Activated naive CD4-positive, alpha-beta T cell treated with anti-CD3 and anti-CD28 coated beads for 36 hours (primary cell): ENCODE measurements at places on chromosomes 3 and 15. TPM values are rescaled to one million over a fixed set of nuclear protein-coding genes. Genes with fewer than 3 reads are reported as not detected.
A peak's percentile ranks its signal among the peaks of the same experiment; 100 is the strongest.

Gene FBXW12
- not detected for total RNA-seq

Gene CTDSPL2
- 61.8 TPM for total RNA-seq

Gene EPHA3
- total RNA-seq, result not detected

Gene USP13
- total RNA-seq, result 12.1 TPM

Gene RASSF1
- 38.5 TPM for total RNA-seq

Gene RHCG
- total RNA-seq, result not detected

Gene TUSC7
- not detected for total RNA-seq

Gene NPRL2
- total RNA-seq, result 27.7 TPM

DNA sequence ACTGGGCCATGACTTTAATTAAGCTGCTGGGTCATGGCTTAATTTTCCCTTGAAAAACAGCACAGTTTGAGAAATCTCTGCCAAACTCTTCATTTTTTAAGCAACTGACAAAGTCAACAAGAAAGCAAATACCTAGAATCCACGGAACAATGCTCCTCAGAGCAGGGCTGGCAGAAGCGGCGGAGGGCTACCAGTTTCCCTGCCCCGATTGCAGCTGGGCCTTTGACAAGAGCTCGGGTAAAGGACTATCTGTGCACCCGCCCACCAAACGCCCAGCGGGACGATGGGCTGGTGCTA lies 1.2 kb downstream of the GOLIM4 start:
- no peak for DNase-seq

GRCh38 chr3:114356066-114356465 lies 62.2 kb downstream of the TIGIT start:
- DNase-seq, result no peak

DNA sequence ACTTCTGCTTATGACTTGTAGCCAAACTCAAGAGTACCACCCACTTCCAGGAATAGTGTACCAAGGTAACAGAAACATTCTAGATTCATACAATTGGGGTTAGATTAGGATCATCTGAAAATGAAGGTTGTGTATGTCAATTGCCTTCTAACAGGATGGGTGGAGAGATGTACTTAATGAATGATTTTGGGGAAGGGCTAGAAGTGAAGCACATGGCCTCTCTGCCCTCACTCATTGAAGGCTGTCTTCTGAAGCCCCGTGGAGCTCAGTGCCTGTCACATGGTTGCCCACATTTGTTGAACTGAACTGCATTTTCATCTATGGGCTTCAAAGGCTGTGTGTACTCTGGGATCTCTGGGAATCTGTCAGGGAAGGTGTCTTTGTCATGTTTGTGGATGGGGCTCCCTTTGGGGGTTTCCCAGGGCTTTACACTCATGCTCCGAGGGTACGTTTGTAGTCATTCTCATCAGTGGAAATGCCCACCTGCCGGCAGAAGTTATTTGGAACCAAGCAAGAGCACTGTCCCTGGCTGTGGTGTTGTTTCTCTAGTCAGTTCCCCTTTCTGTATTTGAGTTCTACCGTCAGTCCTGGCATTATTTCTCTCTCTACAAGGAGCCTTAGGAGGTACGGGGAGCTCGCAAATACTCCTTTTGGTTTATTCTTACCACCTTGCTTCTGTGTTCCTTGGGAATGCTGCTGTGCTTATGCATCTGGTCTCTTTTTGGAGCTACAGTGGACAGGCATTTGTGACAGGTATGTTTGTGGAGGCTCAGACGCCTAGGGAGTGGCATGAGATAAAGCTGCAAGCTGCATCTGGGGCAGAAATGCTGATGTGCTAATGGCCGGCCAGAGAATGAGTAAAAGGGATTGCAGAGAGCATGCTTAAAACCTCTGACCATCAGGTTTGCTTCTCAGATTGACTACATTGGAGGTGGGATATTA lies 22.4 kb downstream of the CD86 start:
- DNase-seq, result no peak

GRCh38 chr3:122233101-122233952 lies 49.9 kb downstream of the CASR start:
- peak; percentile 27 for DNase-seq

DNA sequence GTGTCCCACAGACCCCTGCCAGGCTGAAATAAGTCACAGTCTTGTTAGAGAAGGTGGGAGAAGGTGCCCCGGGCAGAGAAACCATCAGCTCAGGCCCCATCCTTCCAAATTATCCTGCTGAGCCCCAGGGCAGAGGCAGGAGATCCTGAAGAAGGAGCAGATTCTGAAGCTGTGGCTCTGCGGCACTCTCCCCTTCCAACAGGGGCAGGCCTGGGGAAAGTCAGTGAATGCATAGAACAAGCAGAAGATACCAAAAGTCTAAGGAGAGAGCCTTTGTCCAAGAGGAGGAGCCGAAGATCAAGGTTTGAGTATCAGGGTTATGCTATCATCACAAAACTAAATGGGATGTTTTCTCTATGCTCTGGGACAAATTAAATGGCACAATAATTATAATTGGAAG lies 249.3 kb downstream of the XXYLT1 start:
- no peak for DNase-seq

DNA sequence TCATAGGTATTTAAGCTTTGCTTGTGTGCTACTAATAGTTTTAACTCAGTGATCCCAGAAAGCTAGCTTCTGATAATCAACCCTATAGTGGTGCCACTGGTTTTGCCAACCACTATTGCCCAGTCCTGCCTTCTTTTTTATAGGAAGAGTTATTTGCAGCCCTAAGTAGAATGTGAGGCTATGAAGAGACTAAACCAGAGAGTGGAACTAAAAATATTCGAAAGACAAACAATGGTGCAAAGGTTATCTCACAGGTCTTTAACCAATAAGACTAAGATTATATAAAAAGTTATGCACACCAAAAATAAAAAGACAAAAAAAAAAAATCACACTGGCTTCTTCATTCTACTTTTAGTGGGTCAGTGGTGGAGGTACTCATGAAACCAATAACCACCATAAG lies 85.6 kb downstream of the NBEAL2 start:
- no peak for DNase-seq

GRCh38 chr3:55402886-55403609 lies 84.1 kb downstream of the WNT5A start:
- no peak for DNase-seq

GRCh38 chr3:155519078-155519477 lies 225.6 kb upstream of the STRIT1 start:
- DNase-seq, result no peak

DNA sequence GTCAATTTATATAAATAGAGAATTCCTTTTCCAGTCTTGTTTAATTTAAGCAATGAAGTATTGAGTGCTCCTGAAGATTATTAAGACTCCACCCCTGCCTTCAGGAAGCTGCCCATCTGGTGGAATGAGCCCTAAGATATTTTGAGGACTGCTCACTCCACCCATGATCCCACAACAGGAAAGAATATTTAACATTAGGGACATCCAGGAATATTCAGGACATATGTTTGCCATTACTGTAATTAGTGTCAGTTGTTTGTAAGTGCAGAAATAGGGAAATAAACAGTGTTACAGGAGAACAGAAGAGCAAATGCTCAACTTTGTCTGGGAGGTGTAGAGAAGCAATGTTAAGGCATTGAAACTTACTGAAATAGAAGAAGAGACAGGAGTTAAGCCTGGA lies 375.0 kb downstream of the ROBO2 start:
- no peak for DNase-seq

DNA sequence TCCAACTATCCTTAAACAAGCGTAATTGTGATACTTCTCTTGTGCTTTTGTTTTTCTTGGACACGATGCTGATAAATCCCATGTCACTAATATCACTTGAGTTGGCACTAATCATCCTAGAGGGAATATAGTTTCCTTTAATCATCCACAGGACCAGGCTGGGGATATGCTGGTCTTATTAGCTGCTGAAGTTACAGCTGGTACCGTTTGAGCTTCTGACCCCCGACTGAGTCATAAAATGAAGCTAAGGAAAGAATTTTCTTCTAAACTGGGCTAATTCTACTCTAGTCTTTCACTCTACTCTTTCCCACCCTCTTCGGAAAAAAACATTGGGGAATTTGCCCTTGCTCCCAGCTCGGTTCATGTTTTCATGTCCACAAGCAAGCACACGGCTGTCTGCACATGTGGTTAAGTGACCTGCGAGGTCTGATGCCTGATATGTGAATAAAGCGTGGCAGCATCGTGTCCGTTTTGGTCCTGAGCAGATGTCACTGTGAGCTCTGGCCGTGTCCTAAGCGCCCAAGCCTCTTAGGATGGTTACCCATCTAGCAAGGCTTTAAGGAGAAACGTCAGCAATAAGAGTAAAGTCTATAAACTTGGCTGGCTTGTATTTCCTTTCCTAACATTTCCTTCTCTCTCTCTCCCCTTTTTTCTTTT lies 223.7 kb downstream of the ITPR1 start:
- DNase-seq, result no peak

- no peak for DNase-seq
Observed at GRCh38 chr3:194875581-194876402, 190.1 kb downstream of the FAM43A start.

DNA sequence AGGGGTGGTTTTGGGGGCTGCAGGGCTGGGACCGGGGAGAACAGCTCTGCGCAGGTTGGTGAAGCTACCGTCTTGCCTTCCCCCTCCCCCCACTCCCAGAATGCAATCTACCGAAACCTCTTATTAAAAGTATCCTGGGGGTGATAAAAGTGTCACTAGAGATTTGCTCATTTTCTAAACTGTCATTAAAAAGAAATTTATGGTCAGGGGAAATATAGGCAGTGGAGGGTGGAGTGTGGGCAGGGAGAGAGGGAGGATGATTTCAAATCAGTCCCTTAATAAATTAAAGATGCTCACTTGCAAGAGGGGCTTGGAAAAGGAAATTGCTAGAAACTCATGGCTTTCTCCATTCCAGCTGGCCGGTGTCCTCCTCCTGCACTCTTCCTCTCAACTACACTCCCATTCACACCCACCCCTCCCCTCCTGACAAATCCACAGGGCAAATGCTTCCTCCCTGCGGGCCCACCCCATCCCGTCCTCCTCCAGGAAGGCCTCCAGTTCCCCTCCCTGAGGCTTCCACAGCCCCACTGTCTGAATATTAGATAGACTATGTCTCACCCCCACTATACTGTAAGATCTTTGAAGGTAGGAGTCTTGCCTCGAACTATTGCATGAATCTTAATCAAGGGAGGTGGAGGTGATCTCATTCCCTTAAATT lies 83.9 kb downstream of the TLE3 start:
- no peak for DNase-seq

GRCh38 chr3:69868841-69869420 lies 129.7 kb downstream of the MITF start:
- no peak for DNase-seq

GRCh38 chr3:71428841-71429596 lies 154.5 kb downstream of the FOXP1 start:
- DNase-seq, result no peak

DNA sequence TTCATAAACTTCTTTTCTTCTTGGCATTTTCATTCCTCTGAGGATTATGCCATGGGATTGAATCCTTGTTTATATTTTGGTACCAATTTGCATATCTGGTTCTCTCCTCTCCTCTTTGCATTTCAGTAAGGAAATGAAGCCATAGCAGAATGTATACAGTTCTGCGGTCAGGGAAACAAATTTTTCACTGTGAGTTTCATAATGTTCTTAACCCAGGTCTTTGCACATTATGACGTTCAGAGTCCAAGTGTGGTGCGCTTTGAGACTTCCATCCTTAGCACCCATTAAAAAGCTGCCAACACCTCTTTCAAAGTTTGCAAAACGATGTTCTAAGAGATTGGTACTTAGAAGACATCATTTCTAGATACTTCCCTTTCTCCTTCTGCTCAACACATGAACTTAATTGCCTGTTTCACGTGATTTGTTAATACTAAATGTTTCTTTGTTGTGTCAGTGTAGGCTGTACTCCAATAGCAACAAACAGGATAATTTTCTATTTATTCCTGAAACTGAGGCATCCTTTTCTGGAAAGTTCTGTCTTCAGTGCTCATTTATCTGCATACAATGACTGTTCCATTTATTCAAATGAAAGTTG lies 953.1 kb upstream of the NR2F2 start:
- no peak for DNase-seq
